ENCODE measurements at places on chromosomes 2 and 18.

- DNase-seq: no peak
Measured at GRCh38 chr18:3916082-3916481, 466.1 kb downstream of the TGIF1 start.

GRCh38 chr2:79627237-79627636, 114.4 kb downstream of the CTNNA2 start:
- no peak for DNase-seq

- DNase-seq: no peak
Measured at GRCh38 chr18:56083523-56084287, 495.7 kb upstream of the TCF4 start.

- no peak for DNase-seq
Measured at GRCh38 chr2:131590896-131591295, 63.2 kb downstream of the CCDC74A start.

DNA sequence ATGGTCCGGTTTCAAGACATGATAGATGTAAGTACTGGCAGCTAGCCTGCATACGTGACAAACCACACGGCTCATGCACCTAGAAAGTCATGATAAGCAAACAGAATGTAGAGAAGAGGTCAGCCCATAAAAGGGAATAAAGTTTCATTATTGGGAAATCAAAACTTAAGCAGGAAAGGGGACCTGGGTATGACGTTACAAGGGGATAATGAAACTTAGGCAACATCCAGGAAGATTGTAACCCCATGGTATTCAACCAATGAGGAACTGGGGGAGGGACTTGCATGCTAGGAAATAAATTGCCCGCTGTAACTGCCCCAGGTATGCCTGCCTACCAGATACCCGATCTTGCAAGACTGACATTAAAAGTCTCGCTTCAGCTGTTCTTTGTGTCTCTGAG, 1679.0 kb downstream of the SUCLG1 start:
- DNase-seq: no peak

GRCh38 chr2:233882353-233882752, 14.2 kb upstream of the MSL3B start:
- no peak for DNase-seq

DNA sequence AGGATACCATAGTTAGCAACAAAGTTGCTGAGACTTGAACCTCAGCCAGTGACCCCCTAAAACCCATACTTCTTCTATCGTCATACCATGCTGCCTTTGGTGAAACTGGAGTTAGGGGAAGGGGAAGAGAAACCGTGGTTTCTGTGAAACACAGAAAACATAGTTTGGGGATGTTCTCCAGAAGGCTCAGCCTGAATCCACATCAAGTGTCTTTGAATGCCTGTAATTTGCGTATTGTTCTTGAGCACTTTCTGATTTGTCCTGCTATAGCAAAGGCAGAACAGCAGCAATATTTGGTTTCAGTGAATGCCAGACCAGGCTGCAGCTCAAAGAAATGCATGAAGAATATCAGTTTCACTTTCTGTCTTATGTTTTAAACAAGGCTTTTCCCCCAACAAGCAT, 258.7 kb downstream of the TTC32 start:
- no peak for DNase-seq

- DNase-seq: no peak
Measured at GRCh38 chr2:239374896-239375277, 25.9 kb downstream of the HDAC4 start.

GRCh38 chr2:19460761-19461160, 102.3 kb upstream of the OSR1 start:
- no peak for DNase-seq

DNA sequence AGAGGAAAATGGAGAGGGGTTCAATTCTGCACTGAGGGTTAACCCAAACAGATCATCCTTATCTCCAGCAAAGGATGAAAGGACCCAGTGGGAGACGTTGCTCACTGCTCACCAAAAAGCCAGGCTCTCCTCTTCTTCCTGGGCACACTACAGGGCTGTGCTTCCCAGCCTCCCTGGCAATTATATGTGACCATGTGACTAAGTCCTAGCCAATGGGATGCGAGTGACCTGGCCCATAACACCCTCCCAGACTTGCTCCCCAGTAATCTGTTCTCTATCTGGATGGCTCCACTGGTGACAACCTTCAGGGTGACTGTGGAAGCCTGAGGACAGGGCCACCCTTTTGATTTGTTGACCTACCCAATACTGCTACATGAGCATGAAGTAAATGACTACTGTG, 10.9 kb upstream of the PRKCE start:
- no peak for DNase-seq

DNA sequence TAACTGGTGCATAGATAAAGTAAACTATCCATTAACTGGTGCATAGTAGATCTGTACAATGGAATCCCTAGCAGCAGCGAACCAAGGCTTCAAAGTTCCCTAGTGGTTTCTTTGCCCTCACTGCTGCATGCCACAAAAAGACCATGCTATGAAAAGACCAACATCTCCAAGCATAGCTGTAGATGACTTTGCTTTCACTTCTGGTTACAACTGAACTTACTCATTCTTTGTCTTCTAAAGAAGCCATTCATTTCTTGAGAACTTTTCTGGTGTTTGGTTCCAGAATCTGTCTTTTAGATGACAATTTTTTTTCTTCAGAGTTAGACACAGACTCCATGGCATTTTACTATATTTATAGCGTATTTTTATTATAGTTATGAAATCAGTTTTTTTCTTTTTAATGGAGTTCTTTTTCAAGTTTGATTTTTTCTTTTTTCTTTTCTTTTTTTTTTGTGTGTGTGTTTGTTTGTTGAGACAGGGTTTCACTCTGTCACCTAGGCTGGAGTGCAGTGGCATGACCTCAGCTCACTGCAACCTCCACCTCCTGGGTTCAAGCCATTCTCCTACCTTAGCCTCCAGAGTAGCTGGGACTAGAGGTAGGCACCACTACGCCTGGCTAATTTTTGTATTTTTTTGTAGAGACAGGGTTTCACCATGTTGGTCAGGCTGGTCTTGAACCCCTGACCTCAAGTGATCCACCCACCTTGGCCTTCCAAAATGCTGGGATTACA, 63.6 kb downstream of the SLC35F5 start:
- DNase-seq: peak; percentile 44

DNA sequence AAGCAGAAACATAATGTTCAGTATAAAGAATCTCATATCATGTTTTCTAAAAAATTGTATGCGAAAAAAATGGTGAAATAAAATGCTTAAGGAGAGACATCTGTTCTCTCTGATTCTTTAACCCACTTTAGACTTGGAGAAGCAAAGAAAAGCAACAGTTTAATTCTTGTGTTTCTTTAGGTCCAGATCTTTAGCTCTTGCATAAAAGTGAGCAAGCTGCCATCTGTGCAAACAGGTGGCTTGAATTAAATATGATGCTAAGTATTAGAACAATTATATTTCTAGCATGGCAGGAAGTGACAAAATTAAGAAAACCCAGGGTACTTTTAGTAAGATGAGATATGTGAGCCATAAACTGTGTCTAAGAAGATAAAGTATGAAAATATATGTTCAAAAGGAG, 1038.3 kb downstream of the DPP10 start:
- no peak for DNase-seq

DNA sequence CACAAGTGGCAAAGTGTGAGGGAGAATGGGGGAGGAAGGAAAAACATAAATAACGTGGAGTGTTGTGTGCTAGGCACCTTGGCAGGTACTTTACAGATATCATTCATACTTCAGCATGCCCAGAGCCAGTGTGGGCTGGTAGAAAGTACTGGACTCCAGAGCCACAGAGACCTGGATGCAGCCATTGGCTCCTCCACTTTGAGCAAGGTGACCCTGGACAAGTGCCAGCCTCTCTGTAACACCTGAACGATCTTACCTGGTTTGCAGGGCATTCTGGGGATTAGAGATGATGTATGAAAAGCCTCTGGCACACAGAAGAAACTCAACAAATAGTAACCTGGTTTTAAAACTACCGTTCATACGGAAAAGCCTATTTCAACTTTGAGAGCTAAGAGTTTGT, 6.3 kb downstream of the LOXHD1 start:
- DNase-seq: no peak

GRCh38 chr2:134253804-134254203, at the start of gene MGAT5:
Gene MGAT5 (plus strand): TSS chr2:134254072. CDS start chr2:134254404, 332 bp downstream.
- no peak for DNase-seq

DNA sequence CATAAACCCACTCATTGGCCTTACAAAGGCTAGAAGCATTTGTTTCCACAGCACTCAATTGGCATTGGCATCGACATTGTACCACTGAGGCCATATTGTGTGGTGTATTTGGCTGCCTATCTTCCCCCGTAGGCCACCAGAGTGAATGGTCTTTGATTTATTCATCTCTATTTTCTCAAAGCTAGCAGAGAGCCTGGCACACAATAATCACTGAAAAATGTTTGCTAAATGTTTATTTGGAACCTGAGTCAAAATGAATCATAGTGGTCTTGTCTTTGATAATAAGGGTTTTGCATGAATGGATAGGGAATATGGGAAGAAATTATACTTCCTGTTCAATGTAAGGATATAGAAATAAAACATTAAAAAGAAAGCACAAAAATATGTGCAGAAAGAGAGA, 107.3 kb upstream of the SLC8A1 start:
- no peak for DNase-seq

- DNase-seq: peak; percentile 19
Measured at GRCh38 chr2:11417946-11418585, 47.9 kb downstream of the E2F6 start.

GRCh38 chr2:68282811-68283418, 30.6 kb upstream of the PPP3R1 start:
- peak; percentile 25 for DNase-seq

DNA sequence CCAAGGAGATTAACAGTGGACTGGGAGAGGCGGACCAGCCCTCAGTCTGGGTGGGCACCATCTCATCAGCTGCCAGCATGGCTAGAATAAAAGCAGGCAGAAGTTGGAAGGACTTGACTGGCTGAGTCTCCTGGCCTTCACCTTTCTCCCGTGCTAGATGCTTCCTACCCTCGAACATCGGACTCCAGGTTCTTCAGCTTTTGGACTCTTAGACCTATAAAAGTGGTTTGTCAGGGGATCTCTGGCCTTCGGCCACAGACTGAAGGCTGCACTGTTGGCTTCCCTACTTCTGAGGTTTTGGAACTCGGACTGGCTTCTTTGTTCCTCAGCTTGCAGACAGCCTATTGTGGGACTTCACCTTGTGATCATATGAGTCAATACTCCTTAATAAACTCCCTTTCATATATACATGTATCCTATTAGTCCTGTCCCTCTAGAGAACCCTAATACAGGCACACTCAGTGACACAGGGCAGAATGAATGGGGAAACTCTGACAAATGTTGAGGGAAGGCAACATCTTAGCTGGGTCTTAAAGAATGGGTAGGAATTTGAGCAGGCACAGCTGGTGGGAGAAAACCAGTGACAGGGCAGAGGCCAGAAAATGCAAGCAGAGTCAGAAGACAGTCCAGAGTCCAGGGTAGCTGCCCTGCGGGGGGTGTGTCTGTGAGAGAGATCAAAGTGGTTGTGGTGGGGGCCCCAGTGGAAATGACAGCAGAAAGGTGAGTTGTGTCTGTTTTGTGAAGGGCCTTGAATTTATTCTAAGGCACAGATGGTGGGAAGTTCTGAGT, 108.1 kb upstream of the CD302 start:
- DNase-seq: no peak

DNA sequence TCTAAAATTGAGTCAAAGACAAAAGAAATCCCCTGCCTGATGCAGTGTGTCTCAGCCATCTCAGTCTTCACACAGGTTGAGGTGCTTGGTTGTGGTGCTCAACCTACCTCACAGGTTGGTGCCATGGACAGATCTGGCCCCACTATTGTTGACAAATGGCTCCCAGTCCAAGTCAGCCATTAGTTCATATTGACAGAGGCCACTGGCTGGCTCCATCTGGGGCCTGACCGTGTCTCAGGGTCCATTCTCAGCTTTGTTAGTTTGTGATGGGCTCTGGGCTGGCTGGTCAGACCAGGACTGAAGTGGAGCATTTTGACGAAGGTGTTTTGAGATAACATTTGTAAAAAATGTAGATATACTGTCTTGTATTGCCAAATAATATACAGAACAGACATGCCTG, 36.9 kb downstream of the MRPL33 start:
- DNase-seq: no peak

GRCh38 chr2:15813481-15814266, 126.7 kb upstream of the MYCN start:
- DNase-seq: no peak

DNA sequence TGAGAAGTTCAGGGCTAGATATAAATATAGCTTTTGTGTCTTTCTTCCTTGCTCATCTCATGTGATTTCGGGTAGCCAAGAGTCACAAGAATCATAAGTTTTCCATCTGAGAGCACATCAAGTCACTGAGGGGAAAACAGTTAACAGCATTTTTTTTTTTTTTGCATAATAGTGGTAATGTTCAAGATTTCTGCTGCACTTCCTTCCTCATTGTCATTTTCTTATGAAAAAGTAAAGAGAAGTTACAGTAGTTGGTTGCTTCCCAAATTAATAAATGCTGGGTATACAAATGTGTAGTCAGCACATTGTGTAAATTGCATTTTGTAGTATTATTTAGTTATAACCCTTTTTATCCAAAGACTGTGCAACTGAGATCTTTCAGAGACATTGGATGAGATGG, 93.6 kb downstream of the ZEB2 start:
- peak; percentile 85 for DNase-seq

DNA sequence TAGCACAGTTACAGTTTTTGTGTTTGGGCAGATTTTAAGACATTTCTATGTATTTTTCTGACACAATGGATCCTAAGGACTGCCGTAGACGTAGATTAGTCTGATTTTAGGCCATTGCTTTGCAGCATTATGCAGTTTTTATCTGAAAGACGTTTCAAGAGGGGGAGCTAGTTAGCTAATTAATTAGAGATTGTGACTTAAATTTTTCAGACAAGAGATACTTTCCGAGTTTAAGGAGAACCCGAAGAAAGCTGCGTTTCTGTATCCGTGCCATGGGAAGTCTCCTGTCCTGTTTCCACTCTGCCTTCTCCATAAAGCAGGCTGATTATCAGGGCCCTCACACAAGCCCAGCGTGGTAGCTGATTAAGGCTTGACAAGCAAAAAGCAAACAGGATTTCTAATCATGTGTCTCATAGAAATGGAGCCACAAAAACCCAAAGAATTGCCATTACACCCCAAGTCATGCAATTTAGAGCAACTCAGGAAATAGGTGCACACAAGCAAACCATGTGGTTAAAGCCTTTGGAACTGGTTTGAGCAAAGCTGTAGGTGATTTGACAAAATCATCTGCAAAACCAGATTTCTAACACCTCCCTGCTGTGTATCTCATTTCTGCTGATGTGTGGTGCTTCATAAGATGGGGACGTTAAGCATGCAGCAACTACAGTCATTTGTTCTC, 808.1 kb downstream of the RNF144A start:
- DNase-seq: peak; percentile 5

DNA sequence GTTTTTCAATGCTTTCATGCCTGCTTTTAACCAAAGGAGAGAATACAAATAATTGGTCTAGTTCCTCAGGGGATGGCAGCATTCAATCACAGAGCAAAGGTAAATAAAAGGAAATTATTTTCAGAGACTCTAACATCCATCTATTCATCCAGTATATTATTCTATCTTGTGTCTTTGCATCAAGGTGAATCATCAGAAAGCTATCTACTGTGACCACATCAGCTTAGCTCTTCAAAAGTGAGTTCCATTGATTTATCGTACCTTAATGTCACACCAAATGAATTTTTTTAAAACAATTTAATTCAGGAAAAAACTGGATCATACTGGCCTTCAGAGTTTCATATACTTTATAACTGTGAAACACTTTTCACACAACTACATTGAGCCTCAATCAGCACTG, 66.1 kb downstream of the CHN1 start:
- no peak for DNase-seq

All from suppressor macrophage treated with lipopolysaccharide for 4 hours (primary cell).